ENCODE measurements at places on chromosomes 11 and 22. TPM values are rescaled to one million over a fixed set of nuclear protein-coding genes. Genes with fewer than 3 reads are reported as not detected.

GRCh38 chr22:29726106-29726505 is 6.3 kb downstream of the CABP7 start:
- no peak for DNase-seq

DNA sequence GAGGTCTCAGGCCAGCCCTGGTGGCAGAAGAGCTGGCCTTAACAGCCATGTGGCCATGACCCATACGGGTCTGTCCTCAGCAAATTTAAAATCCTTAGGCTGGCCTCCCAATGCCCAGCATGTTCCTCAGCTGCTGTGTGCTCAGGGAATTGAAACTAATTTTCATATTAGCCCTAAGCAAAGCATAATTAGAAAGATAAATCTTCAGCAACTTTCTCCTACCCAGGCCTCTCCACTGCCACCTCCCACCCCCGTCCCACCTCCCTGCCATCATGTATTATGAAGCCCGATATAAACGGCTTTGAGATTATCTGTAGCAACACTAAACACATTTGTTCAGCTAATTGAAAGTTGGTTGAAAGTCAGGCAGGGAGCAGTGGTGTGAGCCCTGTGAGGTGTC is 178.8 kb upstream of the NTM start:
- DNase-seq = no peak

DNA sequence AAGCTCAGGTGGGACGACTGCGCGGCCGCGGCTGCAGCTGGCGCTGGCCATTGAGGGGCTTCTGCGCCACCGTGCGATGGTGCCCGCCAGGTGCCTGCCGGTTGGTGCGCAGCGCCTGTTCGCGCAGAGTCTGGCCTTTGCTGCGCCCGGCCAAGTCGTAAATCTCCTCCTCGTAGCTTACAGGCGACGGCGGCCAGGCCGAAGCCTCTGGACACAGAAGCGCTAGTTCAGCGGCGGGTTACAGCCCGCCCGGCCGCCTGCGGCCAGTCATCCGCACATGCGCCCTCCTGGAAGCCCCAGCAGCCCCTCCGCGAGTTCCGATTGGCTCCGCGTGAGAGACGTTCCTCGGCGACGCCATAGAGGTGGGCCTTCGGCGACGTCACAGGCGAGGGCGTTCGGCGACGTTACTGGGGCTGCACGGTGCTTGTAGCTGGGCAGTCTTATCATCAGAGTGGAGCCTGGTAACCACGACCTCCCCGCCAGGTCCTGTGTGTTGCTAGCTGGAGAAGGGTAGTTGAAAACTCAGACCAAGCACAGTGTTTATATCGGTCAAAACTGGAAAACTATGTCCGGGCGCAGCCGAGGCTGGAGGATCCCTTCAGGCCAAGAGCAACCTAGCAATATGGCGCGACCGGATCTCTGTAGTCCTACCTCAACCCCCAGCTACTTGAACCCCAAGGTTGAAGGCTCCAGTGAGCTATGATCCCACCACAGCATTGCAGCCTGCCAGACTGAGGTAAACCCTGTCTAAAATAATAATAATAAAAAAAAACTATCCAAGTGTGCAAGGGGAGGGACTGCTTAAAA is 265.7 kb downstream of the OR4C45 start:
- no peak for DNase-seq

DNA sequence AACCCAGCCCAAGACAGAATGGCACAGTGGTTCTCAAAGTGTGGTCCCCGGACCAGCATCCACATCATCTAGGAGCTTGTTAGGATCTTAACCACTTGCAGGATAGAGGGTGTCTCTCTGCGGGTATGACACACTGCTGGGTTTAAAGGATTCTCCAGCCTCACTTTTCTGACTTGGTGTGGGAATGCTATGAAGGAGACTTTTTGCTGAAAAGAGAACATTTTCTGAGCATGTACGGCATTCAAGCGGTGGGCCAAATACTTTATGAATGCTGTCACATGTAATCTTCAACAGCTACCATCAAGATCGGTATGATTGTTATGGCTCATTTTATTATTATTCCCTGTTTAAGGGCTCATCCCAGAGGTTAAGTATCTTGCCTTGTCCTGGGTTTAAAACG is 1.8 kb upstream of the CD82 start:
- DNase-seq = no peak

DNA sequence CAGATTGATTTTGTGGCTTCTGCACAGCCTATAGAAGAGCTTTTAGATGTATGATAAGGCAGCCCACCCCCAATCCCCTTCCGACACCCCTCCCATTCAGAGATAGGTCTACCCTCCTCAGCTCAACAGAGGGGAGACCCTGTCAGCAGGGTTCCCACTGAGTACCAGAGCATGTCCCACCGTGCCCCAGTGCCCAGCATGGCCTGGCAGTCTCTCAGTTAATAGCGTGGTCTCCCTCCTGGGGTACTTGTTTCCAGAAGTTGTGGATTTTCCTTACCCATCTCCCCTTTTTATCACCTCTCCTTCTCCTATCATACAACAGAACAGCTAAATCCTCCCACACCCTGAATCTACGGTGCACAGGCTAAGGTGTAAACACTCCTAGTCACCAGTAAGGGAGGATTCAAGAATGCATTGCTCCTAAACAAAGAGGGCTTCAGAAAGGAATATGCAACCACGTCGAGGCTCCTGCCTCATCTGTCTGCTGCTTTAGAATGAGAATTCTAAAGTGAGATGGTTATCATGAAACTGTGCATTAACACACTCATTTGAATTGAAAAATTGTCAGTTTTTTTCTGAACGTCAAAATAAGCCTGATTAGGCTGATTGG is 6.7 kb downstream of the PLAAT2 start:
- no peak for DNase-seq

The SDF2L1 gene
- total RNA-seq = 51.9 TPM

The NRGN gene
- 46.5 TPM for total RNA-seq

Measured in spleen (tissue), 13 donors.